Stimulated activated CD4-positive, alpha-beta T cell treated with anti-CD3 and anti-CD28 coated beads, TNF-alpha, amount 100 ng/mL, for 48 hours (primary cell): ENCODE measurements at places on chromosomes 6 and 20.

DNA sequence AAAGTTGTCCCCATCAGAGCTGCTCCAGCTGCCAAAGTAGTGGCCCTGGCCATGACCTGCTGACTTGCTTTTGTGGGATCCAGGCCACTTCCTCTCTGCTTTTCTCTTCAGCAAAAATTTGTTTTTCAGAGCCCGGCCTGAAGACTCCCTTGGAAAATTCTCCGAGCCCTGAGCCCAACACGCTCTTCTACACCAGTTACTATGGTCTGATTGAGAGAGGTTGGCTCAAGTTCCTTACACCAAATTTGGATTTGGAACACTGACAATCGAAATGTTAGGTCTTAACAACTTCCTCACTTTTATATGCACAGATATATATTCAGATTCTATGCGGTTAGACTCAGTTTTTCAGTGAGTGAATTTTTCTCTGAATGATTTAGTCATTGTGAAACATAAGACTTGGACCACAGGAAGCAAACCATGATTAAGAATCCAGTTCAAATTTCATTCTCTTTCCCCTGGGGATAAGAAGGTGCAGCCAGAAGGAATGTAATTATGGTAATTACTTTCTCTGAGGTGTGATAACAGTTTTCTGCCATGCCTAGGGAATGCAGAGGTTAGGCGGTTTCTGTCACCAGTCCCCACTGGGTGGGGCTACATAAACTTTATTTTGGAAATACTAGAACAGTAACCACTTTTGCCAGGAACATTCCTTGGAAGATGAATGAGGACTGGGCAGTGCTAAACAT lies 365.2 kb downstream of the SYNE1 start:
- no peak for DNase-seq

DNA sequence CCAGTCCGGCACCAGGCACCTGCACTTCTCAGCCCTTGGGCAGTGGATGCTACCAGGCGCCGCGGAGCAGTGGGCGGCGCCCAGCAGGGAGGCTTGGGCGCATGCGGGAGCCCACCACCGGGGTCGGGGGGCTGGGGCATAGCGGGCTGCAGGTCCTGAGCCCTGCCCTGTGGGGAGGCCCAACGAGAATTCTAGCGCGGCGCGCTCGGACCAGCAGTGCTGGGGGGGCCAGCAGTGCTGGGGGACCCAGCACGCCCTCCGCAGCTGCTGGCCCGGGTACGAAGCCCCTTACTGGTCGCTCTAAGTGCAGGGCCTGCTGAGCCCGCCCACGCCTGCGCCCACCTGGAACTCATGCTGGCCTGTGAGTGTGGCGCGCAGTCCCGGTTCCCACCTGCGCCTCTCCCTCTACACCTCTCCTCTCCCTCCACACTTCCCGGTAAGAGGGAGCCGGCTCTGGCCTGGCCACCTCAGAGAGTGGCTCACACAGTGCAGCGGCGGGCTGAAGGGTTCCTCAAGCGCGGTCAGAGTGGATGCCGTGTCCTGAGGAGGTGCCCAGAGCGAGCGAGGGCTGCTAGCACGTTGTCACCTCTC lies 28.5 kb upstream of the SERPINB1 start:
- no peak for DNase-seq

- no peak for DNase-seq
Observed at GRCh38 chr20:11103866-11104265, 430.1 kb upstream of the JAG1 start.

- DNase-seq: no peak
Observed at GRCh38 chr6:90315354-90315950, 18.8 kb upstream of the BACH2 start.

DNA sequence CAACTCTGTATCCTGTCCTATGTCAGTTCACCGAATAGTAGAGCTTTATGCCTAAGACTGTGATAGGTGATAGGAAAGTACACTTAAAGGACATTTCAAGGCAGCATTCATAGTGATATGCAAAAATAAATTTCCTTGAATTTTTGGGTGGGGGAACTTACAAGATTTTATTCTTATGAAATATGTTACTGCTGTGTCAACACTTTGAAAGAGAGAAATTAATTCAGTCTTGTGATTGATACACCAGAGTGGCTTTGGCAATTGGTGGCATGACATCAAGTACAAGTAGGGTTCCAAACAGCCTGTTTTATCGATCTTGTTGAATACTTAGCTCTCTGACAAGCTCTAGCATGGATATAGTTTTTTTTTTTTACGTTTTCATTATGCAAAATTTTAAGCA lies 72.3 kb downstream of the QKI start:
- DNase-seq: no peak

- no peak for DNase-seq
Observed at GRCh38 chr20:38313676-38314075, 9.7 kb downstream of the BPI start.

- DNase-seq: no peak
Observed at GRCh38 chr6:15897063-15897876, 231.6 kb upstream of the MYLIP start.

DNA sequence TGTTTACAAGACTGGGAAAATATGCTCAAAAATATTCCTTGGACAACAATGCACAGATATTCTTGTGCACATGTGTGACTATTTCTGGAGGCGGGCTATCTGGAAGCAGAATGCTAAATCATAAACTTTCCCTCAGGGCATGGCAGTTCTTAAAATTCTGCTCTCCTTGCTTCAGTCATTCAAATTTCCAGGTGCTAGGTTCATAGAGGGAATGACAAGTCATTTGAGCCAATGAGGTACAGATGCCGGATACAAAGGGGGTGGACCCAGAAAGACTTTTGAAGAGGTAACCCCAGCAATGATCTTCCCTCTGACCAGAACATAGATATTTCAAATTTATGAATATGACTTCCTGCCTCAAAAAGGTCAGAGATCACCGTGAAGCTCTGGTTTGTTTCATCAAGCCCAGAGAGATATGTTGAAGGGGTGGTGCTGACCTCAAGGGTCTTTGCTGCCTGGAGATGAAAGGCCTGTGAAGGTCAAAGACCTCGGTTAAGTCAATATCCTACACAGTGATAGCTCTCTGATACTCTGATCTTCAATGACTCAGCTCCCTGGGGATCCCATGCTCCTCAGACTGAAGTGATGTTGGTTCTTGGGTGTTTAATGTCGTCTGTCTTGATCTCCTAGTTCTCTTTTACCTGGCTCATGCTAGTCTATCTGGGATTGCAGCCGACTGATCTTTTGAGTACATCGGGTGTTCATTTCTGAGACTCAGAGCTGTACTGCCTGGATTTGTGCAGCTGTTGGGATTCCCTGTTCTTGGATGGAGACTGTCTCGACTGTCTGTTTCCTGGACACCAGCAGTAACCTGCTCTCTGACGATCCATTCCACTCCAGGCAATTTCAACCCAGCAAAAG lies 47.5 kb upstream of the TSHZ2 start:
- DNase-seq: no peak

DNA sequence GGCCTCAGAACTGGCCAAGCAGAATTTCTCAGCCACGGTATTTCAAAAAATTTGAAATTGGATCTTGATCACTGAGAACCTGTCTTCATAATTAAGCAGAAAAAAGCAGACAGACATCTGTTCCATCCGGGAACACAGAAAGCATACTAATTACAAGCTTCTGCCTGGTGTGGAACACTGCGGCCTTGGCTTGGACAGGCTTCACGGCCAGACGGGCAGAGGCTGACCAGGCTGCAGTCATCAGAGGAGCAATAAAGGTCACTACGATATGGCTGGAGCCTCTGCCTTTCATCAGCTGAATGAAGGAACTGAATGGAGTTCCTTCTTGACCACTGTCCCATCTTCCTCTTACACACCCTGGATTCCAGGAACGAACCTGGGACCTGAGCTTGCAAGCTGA lies 3.9 kb upstream of the NRSN1 start:
- no peak for DNase-seq

- DNase-seq: no peak
Observed at GRCh38 chr6:160036331-160036695, 67.4 kb downstream of the IGF2R start.
